Hepatic stellate cell (primary cell): ENCODE measurements at places on chromosomes 1 and 21.

GRCh38 chr1:74437035-74437434, 75.4 kb downstream of the LRRC53 start:
- DNase-seq = no peak

DNA sequence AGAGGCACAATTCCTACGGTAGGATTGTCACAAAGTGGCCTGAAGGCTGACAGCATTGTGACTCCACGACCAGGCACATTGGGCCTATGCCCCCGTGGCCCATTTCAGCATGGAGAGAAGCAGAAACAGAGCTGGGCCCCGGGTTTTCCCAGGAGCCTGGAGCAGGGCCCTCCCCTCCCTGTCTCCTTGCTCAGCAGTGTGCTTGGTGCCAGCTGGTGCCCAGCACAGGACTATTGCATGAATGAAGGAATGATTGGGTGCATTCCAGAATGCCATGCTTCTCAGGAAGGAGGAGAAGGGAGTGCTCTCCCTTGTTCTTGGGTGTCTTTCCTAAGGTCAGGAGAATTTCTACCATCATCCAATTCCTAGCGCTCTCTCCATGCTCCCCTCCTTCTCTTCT, 33.7 kb downstream of the IER5 start:
- DNase-seq = no peak

DNA sequence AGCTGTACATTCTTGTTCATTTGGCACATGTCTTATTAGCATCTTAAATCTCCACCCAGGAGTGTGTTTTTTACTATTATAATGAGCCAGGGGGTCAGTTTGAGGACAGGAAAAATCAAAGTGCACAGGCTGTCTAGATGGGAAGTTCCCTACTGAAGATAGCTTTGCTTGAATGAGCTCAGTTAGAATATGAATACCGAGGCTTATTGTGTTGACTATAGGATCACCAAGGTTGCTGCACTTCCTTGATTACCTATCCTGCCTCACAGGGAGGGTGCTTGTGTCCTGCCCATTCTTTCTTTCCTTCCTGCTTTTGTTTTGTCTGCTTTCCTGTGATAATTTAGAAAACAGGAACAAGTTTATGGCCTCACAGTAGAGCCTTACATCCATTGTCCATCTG, 16.3 kb downstream of the PHGDH start:
- no peak for DNase-seq

GRCh38 chr1:107963008-107963407, 2.0 kb downstream of the VAV3 start:
- no peak for DNase-seq

DNA sequence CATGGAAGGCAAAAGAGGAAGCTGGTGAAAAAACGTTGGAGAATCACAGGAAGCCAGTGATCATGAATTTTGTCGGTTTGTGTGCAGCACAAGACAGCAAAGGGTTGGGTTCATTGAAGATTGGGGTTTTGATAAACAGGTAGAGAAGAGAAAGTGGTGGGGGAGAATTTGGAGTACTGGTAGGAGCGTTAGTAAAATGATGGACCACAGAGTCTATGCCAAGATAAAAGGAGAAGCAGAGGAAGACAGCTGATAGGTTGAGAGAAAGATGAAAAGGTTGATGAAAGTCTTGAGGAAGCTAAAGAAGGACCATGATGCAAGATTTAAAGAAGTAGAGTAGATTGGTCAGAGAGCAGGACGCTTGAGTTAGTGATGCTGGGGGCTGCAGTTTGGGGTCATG, 156.8 kb upstream of the POU3F1 start:
- no peak for DNase-seq

- DNase-seq = no peak
Measured at GRCh38 chr1:23598424-23598823, 39.1 kb upstream of the ID3 start.

- DNase-seq = peak; percentile 22
Measured at GRCh38 chr1:41359211-41360073, 1.8 kb upstream of the FOXO6 start.

- no peak for DNase-seq
Measured at GRCh38 chr1:30616759-30617158, 106.6 kb downstream of the MATN1 start.

GRCh38 chr1:193827516-193827915, 641.1 kb upstream of the B3GALT2 start:
- DNase-seq = no peak

DNA sequence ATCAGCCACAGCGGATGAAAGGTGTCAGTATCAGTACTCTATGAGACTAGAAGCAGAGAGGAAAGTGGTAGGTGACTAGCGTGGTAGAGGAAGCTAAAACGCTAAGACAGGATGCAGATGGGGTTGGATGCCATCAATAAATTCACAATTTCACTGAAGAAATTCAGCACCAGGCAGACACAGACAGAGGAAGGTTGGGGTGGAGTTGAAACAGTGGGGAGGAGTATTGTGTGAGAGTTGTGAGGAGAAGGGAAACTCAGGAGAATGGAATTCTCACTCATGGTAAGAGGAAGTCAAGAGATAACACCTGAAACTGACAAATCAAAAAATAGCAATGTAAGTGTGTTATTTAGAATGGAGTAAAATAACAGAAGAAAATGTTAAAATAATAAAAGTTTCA, 208.5 kb upstream of the DAB1 start:
- DNase-seq = no peak

- DNase-seq = no peak
Measured at GRCh38 chr1:48107516-48107915, 110.3 kb upstream of the TRABD2B start.

DNA sequence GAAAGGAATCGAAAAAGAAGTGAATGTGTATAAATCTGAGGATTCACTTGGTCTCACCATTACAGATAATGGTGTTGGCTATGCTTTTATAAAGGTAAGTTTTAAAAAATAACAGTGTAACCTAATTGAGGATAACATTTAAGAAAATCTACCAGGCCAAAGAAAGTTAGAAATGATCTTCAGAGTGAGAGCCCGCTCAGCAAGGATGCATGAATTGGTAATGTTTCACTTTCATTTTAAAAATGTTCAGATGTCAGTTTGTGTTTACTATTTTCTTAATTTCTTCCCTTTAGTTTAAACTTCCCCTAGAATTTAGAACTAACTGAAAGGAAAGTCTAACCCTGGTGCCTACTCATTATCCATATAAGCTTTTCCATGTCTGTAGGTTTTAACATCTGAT, 35.0 kb downstream of the GIPC2 start:
- DNase-seq = no peak

GRCh38 chr1:6127587-6128163, 52.4 kb downstream of the CHD5 start:
- DNase-seq = peak; percentile 65

GRCh38 chr1:72568113-72568512, 285.8 kb upstream of the NEGR1 start:
- DNase-seq = no peak

- no peak for DNase-seq
Measured at GRCh38 chr1:150863724-150864123, 12.7 kb downstream of the ARNT start.

DNA sequence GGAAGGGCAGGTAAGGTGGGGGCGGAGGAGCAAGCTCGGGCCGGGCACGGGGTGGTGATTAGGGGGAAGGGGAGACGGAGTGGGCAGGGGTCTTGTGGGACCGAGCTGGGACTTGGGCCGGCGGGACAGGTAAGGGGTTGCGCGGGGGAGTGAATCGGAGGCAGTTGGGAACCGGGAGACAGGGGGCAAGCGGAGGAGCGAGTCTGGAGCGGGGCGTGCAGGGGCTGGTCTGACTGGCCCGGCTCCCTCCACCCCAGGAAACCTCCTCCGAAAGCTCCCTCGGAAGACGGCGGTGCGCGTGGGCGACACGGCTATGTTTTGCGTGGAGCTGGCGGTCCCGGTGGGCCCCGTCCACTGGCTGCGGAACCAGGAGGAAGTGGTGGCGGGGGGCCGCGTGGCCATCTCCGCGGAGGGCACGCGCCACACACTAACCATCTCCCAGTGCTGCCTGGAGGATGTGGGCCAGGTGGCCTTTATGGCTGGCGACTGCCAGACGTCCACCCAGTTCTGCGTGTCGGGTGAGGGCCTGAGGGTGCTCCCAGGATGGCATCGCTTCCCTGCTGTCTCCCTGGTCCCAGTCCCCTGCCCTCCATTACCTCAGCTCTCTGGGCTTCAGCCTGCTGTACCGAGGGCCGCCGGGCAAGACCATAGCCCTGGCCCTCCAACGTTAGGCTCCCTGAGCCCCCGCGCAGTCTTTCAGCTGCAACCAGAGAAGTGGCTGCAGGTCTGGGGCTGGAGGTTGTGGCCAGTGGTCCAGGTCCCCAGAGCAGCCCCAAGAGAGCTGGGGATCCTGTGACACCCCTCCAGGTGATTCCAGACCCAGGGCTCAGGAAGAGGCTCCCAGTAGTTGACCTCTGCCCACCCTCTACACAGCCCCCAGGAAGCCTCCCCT, 6.3 kb downstream of the OBSCN start:
- DNase-seq = no peak

DNA sequence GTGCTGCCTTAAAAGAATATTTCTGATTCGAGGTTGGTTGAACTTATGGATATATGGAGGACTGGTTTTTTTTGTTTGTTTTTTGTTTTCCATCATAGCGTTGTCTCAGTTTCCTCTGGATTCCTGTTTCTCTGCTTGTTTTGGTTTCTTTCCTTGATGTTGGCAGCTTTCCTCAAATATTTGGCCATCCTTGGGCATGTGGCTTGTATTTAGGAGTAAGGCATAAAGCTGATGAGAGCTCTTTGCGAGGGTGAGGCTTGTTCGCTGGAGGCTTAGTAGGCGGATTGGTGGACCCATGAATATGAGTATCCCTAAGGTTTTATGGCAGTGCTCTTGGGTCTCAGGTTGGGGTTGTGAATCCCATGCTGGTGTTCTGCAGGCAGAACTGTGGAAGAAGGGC, 22.9 kb downstream of the DYRK1A start:
- no peak for DNase-seq

DNA sequence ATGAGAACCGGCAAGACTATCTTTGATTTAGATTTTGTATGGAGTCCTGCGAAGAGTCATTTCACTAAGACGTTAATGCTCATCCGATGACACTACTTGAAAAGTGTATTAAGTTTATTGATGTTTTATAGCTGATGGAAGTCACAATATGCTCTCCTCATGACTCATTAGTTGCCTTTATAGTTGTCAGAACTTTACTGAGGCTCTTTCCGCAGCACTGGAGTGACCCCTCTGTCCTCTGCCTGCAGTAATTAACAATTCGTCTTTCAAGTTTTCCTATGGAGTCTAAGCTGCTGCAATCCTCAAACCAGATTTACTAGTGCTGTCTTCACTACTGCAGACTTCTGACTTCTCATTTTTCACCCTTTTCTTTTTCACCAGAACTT, 853 bp downstream of the USP16 start:
- DNase-seq = peak; percentile 27

- no peak for DNase-seq
Measured at GRCh38 chr21:26900980-26901379, 55.8 kb upstream of the ADAMTS1 start.

DNA sequence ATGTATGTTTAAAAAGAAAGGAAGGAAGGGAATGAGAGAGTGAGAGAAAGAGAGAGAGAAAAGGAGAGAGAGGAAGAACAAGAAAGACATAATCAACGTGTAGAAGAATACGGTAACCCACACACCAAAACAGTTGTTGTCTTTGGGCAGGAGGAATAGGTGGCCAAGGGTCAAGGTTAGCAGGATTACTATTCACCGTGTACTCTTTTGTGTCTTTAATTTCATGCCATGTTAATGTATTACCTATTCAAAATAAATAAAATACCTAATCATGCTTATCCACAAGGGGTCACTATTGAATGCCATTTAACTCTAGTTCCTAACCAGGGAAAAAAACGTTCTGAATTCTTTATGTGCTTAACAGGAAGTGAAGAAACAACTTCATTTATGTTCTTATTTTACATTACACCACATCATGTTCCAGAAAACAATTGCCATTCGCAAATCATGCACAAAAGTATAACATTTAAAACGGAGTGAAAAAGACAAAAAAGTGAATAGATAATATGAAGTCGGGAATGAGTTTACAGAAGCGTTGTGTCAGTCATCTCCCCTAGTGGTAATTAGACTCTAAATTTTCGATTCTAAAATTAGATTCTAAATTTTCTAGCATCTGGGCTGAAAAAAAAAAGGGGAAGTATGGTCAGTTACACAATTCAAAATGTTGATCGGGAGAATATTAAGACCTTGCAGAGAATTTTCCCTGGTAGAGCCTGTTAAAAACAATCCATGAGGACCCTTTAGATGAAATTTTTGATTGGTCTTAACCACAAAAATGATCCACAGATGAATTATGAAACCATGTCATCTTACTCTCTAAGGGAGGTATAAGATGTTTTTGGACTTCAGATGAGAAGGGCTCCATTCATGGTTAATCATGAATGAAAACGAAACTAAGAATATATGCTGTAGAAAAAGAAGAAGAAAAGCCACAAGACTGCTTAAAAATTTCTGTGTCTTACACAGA, 700 bp upstream of the KMO start:
- DNase-seq = no peak

DNA sequence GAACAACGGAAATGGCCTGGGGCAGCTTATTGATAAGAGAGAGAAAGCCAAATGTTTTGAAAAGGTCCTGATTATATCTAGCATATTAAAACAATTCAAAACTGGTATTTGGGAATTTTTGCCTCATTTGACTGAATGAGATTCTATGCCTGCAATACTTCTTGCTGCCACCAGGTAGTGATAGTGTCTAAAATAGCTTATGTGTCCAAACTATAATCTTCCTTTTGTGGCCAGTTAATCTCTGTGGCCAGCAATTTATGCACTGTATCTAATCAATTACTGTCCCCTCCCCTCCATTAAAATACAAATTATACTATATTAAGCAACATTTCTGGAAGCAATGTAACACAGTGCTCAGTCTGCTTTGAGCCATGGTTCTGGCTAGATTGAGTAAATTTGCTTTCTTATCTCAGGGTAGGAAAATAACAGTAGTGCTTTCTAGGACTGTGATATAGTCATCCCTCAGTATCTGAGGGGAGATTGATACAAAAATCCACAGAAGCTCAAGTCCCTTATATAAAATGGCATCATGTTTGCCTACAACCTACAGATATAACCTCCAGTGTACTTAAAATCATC, 91.8 kb downstream of the FOXD2 start:
- DNase-seq = no peak

DNA sequence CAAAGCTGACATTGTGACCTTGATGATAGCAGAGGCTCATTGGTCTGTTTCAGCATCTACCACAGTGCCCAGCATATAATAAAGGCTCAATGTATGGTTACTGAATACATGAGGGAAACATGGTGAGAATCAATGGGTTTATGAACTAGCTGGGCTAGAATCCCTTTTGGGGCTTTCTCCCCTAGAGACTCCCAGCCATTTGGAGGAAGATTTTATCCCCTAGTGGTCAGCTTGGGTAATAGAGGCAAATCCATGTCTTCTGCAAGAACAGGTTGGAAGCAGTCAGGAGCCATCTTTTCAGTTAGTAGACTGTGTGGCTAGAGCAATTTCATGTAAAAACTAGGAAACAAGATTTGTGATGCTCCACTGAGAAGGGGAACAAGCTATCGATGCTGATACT, 15.8 kb upstream of the REG4 start:
- no peak for DNase-seq
